ENCODE measurements at places on chromosomes 5 and 9.

DNA sequence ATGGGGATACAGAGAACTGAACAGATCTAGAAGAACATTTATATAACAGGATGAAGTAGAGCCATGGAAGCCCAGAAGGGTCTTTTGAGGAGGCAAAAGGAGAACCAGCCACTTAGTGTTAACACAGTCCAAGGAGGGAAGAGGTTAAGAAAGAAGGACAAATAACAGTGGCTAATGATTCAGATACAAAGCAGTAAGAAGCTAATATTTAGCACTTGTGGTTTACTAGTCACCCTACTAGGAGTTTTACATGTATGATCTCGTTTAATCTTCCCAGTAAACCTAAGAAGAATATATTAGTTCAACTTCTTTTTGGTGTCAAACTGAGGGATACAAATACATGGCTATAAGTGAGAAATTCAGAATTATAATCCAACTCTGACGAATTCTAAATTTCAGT, 7.7 kb downstream of the FBXO4 start:
- DNase-seq: no peak

DNA sequence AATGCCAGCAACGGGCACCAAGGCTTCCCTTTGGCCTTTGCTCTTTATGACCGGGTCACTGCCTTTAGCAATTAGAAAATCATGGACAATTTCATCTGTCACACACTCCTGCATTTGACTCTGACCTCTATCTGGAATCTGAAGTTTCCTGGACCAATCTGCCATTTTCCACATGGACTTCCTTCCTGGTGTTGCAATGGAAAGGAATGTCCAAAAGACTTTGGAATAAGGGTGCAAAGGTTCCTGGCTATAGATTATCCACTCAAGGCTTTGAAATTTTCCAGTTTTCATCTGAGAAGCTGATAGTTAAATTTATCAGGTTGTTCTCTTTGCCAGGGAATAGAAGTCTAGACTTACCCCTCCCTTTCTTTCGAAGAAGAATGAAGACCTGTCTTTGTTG, 523.1 kb upstream of the ZNF462 start:
- DNase-seq: no peak

DNA sequence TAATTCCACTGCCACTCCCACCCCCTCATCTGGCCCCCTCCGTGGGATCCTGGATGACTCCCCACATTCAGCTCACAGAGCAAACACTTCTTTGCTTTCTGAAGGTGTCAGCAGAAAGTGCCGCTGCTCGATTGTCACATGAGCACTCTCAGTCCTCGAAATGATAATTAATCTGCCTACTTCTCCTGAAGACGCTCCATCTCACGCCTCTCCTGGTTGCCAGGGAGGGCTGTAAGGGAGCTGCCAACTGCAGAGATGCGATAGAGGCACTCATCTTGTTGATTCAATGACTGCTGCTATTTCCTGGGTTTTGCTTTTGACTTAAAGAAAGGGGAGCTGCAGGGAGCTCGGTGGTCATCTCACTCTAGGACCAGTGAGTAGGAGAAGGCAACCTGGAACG, 206.5 kb downstream of the DAB2IP start:
- DNase-seq: no peak

DNA sequence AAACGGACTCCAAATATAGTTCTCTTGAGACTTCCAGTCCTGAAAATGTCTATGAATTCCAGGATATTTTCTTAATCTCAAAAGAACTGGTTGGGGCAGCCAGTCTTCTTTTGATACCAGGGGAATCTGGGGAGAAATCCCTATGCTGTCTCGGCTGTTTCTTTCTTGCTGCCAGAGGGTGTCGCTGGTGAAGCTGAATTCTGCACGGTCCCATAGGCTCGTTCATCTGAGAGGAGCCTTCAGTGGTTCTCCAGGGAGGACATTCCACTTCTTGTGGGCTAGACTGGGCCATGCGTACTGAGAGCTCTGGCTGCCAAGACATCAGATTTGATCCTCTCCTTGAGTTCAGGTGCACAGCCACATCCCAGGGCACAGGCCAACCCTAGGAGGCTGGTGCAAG, 155.0 kb upstream of the CLINT1 start:
- no peak for DNase-seq

- DNase-seq: no peak
These were observed 555.3 kb upstream of the ZNF462 start for GRCh38 chr9:106307670-106308069.

All from ACHN (cell line).